Central memory CD8-positive, alpha-beta T cell (primary cell): ENCODE measurements at places on chromosomes 3 and 15.

- DNase-seq = no peak
These were observed 72.5 kb downstream of the SPRED1 start for GRCh38 chr15:38324939-38325647.

- no peak for DNase-seq
These were observed 23.8 kb upstream of the TM2D3 start for GRCh38 chr15:101675796-101676582.

- DNase-seq = no peak
These were observed 90.7 kb downstream of the NR2F2 start for GRCh38 chr15:96421178-96421601.

GRCh38 chr15:101127506-101128076 is 124.3 kb downstream of the CHSY1 start:
- no peak for DNase-seq

DNA sequence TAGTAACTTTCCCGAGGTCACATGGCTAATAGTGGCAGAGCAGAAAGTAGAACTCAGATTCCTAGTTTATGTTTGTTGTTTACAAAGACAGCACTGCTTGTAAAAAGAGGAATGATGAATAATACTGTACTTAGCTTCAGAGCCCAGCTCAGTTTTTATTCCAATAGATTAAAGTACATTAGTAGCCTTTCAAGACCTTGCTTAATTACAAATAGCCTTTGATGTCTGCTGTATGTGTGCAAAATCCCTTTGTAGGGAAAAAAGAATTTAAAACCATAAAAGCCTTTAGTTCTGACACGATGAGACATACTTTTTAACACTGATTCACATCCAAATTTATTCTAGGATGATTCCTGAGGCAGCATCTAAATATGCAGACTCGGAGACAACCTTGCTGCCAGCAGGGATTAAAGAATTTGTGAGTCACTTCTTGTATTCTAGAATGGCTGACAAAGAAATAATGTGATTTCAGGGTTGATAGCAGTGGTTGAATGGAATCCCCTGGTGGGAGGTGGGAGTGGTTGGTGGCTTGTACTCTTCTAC is 324.2 kb upstream of the TGFBR2 start:
- no peak for DNase-seq
